BJ (cell line): ENCODE measurements at places on chromosomes 5 and 9. TPM values are rescaled to one million over a fixed set of nuclear protein-coding genes. Genes with fewer than 3 reads are reported as not detected.
A peak's percentile ranks its signal among the peaks of the same experiment; 100 is the strongest.

The DOLK gene
- 37.2 and 47.0 TPM in 2 replicates for polyA plus RNA-seq

The FBP1 gene
- 0.15 and 0.23 TPM in 2 replicates for polyA plus RNA-seq

The MYMK gene
- polyA plus RNA-seq: not detected in 2 replicates

The CACNA1B gene
- polyA plus RNA-seq: 0.01 TPM in 1 of 2 replicates, not detected in the other

The PCDHB11 gene
- 0.10 and 0.22 TPM in 2 replicates for polyA plus RNA-seq

The BDP1 gene
- 3.7 and 8.3 TPM in 2 replicates for polyA plus RNA-seq

The TNFSF8 gene
- polyA plus RNA-seq: not detected in 2 replicates

The SLC36A2 gene
- polyA plus RNA-seq: not detected in 2 replicates

The SPATA24 gene
- 3.4 and 4.5 TPM in 2 replicates for polyA plus RNA-seq

The DCTN4 gene
- 50.2 and 54.8 TPM in 2 replicates for polyA plus RNA-seq

DNA sequence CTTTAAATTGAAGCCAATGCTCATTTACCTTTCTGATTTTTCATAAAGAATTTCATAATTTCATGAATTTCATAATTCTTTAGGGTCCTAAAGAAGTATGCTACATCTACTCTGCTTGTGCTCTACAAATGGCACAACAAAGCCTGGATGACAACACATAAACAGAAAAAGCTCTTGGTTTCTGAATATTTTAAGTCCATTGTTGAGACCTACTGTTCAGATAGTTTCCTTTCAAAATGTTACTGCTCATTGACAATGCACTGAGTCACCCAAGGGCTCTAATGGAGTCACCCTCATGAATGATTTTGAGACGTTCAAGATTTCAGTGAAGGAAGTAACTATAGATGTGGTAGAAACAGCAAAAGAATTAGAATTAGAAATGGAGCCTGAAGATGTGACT lies 74.1 kb downstream of the SLCO4C1 start:
- no peak for DNase-seq

DNA sequence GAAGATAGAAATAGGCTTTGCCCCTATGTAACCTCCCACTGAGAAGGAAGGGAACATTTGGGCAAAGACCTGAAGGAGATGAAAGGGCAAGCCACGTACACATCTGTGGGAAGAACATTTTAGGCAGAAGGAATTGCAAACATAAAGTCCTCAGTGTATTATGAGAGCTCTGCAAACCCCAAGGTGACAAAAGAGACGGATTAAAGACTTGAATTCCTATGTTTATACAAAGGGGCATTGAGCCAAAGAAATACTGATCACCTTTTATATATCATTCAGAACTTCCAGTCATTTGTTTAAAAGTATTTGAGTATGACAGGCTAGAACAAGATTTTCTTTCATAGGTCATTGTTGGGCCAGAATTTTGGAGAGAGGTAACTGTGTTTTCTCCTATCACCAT lies 90.2 kb upstream of the ATG10 start:
- no peak for DNase-seq

GRCh38 chr9:1366276-1366675 lies 316.1 kb downstream of the DMRT2 start:
- no peak for DNase-seq

GRCh38 chr9:102461156-102461819 lies 533.8 kb upstream of the CYLC2 start:
- DNase-seq: no peak

- DNase-seq: no peak
These were observed 22.3 kb downstream of the FAM78A start for GRCh38 chr9:131253891-131254491.

GRCh38 chr5:66757219-66757833 lies 161.1 kb downstream of the MAST4 start:
- DNase-seq: no peak

DNA sequence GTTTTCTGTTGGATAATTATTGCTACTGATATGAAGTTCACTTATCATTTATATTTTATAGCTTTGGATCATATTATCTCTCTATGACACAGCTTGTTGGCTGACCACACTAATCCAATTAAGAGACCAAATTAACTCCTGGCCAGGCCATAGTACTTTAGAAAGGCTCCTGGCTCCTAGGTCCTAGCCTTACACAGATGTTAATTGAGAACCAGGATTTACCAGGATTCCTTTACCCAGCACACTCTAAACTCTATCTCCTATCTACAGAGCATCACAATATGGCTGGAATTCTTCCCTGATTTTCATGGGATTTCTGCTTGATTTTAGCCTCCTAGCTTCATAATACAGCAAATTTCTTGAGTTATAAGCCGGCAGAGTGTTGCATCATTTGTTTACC lies 80.3 kb downstream of the SLCO6A1 start:
- DNase-seq: no peak

- DNase-seq: no peak
These were observed 3.4 kb upstream of the SLC46A2 start for GRCh38 chr9:112894041-112894440.

DNA sequence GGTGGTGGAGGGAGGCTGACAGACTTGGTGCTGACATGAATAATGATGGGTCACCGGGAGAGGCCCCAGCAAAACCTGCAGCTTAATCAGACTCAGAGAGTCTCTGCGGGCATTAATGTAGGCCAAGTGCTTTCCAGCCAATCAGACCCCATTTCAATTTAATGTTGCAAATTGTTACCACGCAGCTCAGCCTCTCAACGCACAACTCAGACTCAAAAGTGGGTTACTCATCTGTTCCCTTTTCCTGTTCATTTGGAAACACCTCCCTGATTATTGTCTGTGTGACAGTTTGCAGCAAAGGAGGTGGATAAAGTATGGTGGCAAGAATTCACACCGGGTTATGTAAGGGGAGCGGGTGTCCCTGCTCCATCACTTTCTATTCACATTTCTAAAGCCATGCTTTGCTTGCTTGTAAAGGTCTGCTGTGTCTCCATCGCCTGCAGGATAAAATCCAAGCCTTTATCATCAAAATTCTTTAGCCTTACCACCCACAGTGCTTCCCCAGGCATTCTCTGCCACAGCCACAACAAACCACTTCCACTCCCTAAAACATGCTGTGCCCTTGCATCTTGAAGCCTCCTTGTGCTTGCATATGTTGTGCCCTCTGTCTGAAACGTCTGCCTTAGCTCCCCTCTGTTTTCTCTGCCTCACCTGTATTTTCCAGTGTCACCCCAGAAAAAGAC lies 156.5 kb downstream of the ASTN2 start:
- DNase-seq: no peak

GRCh38 chr5:16992006-16992405 lies 55.9 kb upstream of the MYO10 start:
- no peak for DNase-seq

GRCh38 chr9:84261070-84261746 lies 79.3 kb downstream of the SLC28A3 start:
- DNase-seq: peak; percentile 14

DNA sequence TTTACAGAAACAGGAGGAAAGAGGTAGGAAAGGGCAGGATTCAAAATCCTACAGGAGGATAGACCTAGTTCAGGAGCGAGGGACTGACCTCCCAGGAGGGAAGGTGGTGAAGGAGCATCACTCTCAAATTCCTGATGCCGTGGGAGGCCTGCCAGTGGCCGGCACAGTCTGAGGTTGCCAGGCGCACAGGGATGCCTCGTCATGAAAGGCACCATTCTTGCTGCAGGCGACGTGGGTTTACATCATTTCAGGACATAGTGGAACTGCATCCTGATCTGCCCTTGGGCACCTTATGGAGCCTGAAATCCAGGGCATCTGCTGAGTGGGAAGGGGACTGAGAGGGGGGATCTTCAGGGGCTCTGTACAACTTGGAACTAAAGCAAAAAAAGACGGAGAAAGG lies 163.2 kb upstream of the S1PR3 start:
- no peak for DNase-seq

GRCh38 chr9:15033316-15033715 lies 123.1 kb upstream of the FREM1 start:
- DNase-seq: no peak

DNA sequence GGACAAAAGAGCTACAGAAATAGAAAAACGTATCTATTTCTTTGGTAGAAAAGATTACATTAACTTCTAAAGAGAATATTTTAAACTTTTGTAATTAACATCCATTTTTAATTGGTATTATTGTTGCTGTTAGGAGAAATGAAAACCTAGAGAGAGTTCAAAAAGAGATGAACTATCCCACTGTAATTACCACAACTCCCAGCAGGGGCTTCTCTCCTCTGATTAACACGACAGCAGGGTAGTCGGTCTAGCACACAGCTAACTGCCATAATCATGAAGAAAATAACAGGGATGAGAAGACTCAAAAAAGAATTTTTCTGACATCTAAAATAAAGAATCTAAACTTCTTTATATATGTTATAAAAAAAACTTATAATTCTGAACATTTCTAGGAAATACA lies 86.2 kb upstream of the CDH9 start:
- DNase-seq: no peak

GRCh38 chr9:85630676-85631075 lies 111.1 kb downstream of the AGTPBP1 start:
- no peak for DNase-seq

DNA sequence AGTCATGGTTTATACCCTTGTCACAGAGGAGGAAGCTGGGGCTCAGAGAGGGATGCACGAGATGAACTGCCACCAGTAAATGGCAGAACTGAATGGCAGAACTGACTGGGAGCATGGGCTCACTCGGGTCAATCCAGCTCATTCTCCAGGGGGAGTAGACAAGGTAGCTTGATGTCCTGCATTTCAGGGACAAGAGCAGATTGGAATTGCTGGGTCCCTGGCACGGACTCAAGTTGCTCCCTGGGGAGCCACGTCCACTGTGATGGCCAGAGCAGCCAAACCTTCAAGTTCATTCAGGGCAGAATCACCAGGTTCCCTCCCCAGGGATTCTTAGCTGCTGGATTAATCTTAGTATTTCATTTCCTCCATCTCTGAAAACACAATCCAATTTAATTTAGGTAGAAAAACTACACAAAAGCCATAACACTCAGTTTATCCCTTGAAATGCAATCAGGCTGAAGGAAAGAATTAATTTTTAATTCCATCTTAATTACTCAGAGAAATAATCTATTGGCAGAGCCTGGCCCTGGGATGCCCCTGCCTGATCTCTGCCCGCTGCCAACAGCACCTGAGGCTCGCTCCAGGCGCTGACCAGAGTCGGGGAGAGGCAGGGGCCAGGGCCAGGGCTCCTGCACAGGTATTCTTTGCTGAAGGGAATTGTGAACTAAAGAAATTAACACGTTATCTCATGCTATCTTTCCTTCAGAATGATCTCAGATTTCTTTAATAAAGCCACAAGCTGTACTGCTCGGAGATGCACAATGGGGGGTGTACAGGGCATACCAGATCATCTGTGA lies 42.0 kb upstream of the UNC5A start:
- DNase-seq: no peak

DNA sequence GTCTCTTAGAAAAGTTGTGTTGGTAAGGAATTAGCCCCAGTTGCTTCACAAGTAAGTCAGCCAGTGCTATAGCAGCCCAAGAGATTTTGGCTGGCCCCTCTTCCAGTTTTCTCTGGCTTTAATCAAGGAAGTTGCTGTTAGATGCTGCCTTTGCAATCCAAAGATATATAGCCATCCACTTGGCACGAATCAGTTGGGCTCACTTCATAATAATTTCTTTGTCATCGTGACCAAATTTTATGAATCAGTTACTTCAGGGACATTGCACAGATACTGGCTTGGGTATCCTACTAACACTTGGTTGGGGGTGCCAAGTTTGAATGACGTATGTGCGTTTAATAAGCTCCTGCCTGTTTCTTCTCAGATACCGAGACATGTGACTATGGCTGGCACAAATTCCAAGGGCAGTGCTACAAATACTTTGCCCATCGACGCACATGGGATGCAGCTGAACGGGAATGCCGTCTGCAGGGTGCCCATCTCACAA lies 81.5 kb downstream of the VCAN start:
- DNase-seq: no peak

DNA sequence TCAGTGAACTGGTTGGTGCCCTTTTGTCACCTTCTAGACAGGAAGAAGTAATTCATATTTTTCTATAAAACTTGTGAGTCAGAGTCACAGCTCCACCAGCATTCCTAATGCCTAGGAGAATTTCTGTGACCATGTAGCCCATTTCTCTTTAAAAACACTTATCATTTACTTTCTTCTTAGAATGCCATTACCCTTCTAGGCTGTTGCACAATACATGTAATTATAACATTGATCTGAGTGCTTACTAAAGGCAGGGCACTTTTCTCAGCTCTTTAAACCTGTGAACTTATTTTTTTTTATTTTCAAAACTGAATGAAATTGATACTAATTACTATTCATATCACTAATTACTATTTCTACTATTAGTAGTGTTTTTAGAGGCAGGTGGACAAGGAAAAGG lies 373.7 kb downstream of the TLE4 start:
- DNase-seq: no peak

DNA sequence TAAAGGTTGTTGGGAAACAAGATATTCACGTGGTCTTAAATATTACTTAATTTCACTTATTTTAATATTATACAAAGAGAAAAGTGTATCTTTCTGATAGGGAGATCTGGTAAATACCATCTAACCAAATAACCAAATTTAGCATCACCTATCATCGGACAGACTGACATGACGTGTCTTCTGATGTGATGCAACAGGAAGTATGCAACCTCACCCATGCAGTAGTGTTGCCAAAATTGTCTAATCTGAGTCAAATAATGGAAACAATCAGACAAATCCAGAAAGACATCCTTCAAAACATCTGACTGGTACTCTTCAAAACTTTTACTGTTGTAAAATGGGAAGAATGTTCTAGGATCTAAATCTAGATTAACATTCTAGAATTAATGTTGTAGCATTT lies 148.0 kb downstream of the FGF1 start:
- DNase-seq: no peak

GRCh38 chr5:148626081-148626613 lies 28.2 kb downstream of the HTR4 start:
- DNase-seq: no peak

DNA sequence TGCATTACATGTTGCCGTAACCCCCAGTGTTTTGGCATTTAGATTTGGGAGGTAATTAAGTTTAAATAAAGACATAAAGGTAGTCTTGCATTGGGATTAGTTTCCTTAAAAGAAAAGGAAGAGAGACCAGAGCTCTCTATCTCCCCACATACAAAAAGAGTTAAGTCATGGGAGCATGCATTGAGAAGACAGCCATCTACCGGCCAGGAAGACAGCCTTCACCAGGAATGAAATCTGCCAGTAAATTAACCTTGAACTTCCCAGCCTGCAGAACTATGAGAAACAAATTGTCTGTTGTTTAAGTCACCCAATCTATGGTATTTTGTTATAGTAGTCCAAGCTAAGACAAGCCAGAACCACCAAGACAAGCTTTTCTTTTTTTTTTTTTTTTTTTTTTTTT lies 567.0 kb upstream of the CDH18 start:
- DNase-seq: no peak

GRCh38 chr9:123058834-123059233 lies 25.4 kb downstream of the GPR21 start:
- DNase-seq: no peak

- DNase-seq: no peak
These were observed 1.2 kb downstream of the DROSHA start for GRCh38 chr5:31530541-31531265.

DNA sequence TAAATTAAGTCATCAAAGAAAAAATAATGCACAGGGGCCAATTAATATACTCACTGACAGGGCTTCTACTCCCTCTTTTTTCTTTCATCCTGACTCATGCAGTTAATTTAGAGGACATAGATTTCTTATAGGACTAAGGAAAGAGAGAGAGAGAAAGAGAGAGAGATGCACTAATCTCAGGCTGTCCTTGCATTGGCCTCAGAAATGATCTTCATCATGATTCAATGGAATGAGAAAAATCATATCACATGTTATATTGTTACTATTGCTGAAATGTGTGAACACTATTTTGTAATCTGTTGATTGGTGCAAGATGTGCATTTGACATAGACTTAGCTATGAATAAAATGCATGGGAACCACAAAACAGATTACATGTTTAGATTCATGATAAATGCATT lies 608.3 kb upstream of the NUDT12 start:
- no peak for DNase-seq
